ENCODE measurements at places on chromosomes 4 and X.

- no peak for DNase-seq
These were observed 9.3 kb upstream of the SMIM20 start for GRCh38 chr4:25904748-25905082.

DNA sequence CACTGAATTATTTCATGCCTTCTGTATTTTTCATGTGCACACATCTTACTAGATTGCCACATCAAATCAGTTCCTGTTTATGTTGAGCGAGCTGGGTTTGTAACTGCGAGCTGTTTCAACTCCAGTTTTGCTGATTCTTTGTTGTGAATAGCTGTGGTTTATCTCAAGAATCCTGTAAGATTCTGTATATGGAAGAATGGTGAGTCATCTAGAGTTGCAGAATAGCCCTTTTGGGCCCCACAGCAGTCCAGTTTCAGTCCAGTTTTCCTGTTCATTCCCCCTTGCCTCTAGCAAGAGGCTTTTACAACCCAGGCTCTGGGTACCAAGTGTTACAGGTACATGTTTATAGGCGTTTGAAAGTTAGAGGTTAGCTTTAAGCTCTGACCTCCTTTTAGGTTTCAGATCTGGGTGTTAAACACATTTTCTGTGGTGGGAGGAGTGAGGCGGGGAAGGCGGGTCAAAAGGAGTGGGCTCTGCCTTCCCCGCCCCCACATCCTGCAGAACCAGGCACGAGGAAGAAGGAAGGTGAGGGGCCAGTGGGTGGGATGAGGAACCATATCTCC is 32.7 kb downstream of the TBC1D14 start:
- DNase-seq: peak; percentile 66

DNA sequence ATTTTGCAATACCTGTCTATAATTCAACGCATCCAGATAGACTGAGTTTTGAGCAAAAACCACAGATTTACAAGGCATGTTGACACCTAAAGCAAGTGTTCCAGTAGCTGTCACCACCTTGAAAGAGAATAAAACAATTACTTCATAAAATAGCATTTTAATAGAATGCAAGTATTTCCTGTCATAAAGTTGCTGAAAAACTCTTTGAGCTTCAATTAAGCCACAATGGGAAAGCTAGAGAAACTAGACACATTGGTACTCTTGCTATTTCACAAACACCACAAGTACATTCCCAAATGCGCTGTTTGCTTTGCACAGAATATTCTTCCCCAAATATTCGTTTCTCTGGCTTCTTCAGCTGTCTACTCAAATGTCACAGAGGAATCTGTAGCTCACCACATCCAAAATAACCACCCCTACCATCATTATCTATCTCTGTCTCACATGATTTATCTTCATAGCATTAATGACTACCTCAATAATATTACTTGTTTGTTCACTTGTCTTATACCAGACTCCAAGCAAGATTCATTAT is 70.3 kb downstream of the DDX60 start:
- DNase-seq: no peak

DNA sequence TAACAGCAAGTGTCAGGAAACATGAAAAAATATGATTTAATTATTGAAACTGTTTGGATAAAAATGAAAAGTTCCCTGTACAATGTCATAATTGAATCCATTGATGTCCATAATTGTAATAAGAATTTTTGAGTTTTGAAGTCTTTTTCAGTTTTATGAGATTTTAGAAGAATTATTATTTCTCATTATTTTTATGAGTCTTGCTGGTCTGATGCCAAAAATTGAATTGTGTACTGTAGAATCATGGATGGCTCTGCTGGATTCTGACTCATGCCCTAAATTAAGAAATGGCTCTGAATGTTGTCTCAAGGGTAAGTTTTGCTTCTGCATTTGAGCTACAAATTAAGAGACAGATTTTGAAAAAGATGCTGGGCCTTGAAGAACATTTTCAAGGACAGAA is 132.8 kb upstream of the MAP9 start:
- peak; percentile 54 for DNase-seq

DNA sequence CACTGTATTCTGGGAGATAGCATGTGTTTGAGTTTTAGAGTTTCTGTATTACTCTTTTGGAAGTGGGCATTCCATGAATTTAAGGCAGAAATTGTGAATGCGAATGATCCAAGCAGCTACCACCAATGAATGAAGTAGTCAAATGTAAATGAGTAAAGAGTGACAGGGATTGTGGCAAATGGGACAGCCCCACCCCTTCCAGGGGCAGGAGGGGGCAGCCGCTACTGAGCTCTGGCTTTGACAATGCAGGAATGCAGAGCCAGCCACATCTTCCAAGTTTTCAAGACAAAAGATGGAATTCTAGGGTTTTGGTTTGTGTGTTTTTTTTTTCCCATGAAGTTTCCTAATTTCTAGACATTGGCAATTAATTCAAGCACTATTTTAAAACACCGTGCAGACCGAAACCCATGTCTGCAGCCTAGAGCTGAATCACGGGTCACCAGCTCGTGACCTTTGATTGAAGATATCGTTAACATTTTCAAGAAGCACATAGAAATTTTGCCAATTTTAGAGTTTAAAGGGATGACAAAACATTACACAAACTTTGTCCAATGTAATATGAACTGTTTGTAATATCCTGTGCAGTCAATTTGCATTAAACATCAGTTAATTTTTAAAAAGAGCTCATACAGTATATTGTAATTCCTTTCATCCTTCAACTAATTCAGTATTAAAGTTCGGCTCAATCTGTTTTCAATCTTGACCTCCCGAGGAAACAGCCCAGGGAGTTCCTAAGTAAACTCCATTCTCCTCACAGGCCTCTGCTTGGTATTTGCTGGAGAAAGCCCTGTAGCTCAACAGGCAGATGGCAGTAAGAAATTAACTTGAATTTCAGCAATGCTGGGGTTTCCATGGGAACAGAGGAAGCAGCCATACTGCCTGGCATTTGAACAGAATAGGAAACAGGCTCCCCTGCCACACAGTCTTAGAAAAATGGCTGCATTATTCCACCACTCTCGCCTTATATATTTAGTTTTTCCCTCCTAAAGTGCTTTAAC is 83.4 kb downstream of the UCHL1 start:
- no peak for DNase-seq

- DNase-seq: no peak
These were observed 261.8 kb downstream of the MID1IP1 start for GRCh38 chrX:39063037-39063436.

DNA sequence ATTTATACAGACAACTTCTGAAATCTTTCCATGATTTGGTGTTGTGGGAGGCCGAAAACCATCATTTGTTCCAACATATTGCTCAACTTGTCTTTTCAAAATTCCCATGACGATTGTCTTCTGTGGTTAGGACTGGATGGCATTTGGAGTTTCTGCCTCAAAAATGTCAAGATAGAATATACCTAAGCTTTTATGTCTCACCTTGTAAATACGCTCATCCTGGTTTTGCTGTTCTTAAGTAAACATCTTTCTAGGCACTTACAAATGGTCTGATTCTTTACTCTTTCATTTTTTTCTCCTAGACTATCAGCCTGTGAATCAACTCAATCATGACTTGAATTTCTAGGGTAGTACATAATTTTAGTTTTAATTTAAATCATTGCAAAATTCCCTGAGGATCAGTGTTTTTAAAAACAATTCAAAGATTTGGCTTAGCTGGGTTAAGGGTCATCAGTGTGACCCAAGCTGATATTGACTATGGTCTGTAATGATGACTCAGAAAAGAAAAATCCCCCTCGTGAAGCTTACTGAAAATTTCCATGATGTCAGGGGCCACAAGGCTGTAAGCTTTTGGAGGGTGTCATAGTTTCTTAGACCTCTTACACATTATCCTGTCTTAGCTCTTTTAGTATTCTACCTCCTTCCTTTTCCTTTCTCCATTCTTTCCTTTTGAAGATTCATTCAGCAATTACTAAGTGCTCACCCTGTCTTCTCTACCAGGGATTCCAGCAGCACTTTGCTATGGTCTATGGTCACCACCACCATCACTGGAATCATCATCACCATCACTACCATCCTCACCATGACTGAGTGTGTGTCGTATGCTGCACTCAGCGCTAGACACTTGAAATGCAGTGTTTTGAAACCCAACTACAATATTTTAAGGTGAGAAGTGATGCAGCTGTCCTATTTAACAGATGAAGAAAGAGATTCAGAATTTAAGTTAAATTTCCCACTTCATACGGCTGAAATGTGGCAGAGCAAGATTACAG is 124.4 kb downstream of the CPE start:
- no peak for DNase-seq

DNA sequence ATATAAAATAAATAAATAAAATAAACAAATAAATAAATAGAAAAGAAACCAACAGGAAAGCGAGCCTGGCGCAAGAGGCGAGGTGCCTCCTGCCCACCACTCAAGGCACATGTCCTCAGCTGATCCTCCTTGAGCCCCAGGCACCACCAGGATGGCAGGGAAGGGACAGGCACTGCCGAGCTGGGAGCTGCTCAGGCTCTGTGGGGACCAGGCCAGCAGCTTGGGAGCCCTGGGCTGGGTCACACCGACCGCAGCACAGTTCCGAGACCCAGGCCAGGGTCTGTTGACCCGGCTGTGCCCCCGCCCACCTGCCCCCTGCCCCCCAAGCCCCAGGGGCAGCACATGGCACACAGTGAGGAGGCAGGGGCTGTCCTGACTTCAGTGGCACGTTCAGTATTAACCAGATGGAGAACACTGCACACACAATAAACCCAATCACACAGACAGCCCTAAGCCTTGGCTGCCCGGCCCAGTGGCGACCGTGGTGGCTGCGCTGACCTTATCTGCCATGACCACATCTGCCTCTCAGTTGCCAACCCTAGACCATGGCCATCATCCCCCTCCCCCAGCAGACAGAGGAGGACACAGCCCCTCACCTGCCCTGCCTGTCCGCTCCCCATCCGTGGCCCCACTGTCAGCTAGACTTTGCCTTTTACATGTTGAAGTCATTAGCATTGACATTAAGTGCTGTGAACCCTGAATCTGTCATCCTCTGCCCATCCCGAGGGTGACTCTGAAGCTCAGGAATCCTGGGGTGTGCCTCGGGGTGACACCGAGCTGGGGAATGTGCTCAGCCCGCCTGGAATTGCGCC is 2.9 kb upstream of the TREX2 start:
- DNase-seq: no peak

GRCh38 chrX:141724186-141724585 is 25.6 kb upstream of the SPANXD start:
- DNase-seq: no peak

DNA sequence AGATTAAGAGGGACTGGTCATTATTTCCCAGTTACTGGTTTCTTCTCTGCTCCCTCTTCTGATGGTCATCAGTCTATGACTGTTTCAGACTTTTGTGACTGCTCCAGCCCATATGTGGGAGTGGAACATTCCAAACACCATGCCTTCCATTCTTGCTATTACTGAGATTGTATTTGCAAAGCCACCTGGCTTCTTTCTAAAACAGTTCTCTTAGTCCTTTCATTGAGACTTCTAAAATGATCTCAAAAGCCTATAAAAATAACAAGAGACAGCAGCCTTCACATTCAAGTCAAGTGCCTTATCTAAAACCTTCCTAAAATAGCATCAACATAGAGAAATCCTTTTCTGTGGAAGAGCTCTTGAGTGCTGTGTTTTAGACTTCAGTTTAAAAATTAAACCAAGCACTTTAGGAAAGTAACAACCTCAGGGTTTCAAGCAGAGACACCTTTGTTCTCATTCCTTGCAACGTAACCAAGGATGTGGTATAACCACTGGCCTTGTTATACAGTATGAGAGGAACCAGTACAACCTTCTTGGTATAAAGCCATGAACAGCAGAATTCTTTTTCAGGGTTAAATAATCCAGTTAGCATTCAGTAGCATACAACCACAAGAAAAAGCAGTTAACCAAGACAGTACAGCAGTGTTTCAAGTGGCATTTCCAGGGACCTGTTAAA is 97.1 kb downstream of the NFKB1 start:
- DNase-seq: no peak

DNA sequence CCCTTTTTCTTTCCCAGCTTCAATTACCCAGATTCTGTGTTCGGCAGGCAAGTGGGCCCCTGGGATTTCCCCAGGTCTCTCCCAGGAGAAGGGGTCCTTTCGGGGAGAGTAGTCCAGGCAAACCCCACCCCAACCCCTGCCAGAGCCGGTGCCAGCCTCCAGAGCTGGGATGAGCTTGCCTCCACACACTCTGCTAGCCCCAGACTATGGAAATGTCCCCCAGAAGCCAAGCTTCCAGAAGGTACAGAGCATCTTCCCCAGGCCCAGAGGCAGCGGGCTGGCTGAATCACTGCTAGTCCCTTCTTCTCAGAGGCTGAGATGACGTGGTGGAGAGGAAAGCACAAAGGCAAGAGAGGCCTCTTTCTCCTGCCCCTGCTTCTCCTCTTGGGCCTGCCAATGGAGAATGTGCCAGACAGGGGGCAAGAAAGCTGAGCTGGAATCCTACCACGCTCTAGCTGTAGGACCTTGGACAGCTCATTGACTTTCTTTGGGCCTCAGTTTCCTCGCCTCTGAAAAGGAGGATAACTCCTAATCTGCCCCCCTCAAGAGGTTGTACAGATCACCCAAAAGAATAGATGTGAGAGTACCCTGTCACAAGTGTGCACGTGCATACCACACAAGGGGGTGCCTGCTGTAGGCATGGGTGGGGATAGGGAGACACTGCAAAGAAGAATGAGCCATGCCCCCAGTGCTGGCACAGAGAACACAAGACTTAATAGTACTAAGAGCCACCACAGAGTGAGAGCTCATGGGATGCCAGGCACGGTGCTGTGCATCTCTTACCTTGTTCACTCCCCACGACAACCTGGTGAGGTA is 2.1 kb downstream of the SASH3 start:
- DNase-seq: no peak

- DNase-seq: no peak
These were observed 1584.3 kb downstream of the STIM2 start for GRCh38 chr4:28444886-28445496.

DNA sequence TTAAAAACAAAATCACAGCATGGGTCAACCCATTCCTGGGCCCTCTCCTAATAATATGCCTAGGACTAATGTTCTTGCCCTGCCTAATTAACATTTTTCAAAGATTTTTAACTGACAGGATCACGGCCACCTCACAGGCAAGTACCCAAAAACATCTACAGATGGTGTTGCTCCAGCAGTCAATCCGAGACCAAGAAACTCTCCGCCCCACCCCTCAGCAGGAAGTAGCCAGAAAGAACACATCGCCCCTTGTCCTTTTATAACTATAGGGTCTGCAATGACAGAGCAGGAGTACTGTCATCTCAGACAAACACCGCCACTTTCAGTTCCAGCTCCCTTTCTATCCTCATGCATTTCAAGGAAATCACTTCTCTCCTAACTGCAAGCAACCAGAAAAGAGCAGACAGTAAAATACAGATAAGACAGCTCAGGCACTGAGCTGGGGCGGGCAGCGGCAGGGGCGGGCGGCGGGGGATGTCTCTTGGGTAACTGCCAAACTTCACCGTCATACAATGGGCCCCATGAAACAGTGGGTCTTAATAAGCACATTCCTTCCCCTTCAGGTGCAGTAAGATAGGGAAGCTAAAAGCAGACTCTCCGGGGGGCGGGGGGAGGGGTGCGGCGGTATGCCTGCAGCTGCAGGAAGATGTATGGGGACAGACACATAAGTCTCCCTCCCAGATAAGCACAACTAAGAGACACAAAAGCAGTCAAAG is 67.4 kb downstream of the ZNF182 start:
- no peak for DNase-seq

- DNase-seq: no peak
These were observed 68.8 kb downstream of the TBL1X start for GRCh38 chrX:9533611-9534010.

- DNase-seq: no peak
These were observed 129.4 kb upstream of the ACSL4 start for GRCh38 chrX:109862433-109862832.

- no peak for DNase-seq
These were observed 45.5 kb downstream of the SORCS2 start for GRCh38 chr4:7237873-7238272.
